Activated CD8-positive, alpha-beta memory T cell treated with anti-CD3 and anti-CD28 coated beads for 4 hours (primary cell): ENCODE measurements at places on chromosomes 7 and 10.

DNA sequence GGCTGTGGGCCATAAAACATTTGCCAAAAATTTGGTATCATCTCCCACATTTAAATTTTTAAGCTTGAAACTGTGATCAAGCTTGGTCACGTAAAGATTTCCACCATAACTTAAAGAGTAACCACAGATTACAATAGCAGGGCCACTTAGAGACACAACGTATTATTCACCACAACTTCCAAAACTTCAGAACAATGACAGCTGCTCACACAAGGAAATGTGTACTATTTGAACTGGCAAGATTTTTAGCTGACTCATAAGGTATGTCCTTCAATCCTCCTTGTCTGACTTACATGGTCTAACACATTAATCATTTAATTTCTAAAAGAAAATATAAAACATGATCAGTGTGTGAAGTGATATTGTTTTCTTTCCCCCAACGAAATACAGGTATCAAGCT lies 234.5 kb downstream of the PARD3 start:
- no peak for DNase-seq

DNA sequence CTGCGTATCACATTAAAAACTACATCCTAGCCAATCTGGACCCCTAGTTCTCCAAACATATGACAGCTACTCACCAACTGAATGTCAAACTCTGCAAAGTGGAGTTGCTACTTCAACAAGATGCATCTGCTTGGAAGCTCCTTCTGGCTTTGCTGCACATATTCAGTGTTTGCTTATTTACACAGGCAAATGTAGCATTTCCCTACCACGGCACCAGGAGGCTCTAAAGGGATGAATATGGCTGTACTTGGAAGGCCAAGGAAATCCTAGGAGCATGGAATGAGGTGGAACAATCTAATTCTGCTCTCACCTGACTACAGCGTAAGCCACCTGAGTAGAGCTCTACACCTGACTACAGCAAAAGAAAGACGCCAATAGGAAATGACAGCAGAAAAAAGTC lies 39.7 kb downstream of the MTPAP start:
- no peak for DNase-seq

- no peak for DNase-seq
Observed at GRCh38 chr7:18521945-18522566, 26.5 kb downstream of the HDAC9 start.

DNA sequence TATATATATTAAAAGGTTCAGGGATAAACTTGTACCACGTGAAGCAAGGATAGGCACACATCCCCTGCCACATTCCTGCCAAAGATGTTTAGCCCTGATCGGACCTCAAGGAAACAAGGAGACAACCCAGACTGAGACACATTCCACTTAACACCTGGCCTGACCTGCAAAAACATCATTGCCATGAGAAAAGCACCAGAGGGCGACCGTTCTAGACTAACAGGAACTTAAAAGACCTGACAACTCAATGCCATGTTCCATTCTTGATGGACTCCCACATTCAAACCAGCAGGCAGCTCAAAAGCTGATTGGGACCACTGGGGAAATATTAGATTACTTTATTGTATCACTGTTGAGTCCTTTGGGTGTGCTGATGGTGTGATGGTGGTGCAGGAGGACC lies 8.1 kb upstream of the PDGFA start:
- no peak for DNase-seq

GRCh38 chr10:22319547-22319979 lies 1.3 kb upstream of the BMI1 start:
- DNase-seq = no peak

DNA sequence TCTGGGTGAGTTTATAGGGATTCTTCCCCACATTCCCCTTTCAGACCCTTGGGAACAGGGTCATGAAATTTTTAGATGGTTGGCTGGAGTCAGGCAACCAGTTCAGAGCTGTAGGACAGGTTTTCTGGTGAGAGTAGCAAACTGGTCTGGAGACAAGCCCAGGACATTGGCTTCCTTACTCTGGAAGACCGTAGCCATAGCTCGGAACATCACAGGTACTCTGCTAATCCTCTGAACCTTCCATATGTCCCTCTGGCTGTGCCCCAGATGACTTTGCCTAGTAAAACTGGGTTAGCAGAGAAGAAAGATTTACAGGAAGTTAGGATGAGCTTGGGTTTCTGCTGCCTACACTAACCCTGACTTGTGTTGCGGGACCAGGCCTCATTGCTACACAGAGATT lies 104.5 kb upstream of the MKLN1 start:
- DNase-seq = no peak

DNA sequence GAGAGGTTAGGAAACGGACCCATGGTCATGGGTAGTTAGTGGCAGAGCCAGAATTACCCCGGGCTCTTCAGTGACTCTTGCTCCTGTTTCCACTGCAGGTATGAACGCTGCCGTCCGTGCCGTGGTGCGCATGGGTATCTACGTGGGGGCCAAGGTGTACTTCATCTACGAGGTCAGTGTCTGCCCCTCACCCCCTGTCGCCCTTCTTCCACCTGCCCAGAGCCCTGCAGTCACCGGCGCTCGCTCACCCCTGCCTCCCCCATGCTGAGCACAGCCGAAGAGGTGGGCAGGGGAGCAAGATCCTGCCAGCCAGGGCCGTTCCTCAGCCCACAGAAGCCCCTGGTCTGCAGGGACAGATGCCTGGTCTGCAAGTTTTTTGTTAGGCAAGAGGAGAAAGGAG lies 14.9 kb downstream of the PFKP start:
- DNase-seq = no peak

DNA sequence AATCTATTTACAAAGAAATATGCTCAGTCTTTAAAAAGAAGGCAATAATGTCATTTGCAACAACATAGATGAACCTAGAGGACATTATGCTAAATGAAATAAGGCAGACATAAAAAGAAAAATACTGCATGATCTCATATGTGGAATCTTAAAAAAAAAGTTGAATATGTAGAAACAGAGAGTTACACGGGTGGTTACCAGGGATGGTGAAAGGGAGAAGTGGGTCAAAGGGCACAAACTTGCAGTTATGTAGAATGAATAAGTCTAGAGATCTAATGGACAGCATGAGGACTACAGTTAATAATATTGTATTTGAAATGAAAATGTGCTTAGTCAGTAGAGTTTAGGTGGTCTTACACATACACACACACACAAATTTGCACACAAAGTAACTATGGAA lies 88.2 kb upstream of the CCDC71L start:
- no peak for DNase-seq

DNA sequence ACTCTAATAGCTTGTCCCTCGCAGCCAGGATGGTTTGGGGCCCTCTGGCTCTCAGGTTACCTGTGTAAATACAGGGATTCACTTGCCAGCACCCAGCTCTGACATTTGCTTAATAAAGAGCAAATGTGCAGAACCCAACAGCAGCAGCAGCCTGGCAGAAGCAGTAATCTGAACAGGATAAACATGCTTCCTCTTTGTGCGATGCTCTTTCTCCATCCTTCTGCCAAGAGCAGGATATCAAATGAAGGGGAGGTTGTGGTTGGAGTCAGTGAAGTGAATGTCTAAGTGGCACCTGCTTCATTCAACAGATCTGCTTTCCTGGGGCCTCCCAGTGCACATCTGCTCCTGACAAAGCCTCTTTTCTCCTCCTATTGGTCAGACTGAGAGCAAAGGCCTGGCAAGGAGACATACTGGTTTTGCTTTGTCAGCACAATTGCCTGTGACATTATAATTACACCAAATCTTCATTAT lies 130.3 kb downstream of the NRF1 start:
- no peak for DNase-seq

DNA sequence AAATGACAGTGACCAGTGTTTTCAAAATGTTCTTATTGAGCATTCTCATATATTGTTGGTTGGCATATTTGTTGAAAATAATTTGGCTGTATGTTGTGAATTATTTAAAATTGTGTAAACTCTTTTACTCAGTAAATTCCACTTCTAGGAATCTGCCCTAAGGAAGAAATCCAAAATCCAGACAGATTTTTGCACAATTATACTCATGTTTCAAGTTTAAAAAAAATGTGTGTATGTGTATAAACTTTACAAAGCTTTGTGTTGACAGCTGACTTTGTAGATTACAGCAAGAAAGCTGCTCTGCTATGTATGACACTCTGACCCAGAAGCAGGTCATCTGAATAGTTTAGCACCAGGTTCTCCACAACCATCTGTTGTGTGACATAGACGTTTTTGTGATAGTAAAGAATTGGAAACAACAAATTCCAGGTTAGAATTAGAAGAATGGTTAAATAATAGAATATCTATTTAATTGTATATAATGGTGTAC lies 21.6 kb downstream of the KIFBP start:
- no peak for DNase-seq

DNA sequence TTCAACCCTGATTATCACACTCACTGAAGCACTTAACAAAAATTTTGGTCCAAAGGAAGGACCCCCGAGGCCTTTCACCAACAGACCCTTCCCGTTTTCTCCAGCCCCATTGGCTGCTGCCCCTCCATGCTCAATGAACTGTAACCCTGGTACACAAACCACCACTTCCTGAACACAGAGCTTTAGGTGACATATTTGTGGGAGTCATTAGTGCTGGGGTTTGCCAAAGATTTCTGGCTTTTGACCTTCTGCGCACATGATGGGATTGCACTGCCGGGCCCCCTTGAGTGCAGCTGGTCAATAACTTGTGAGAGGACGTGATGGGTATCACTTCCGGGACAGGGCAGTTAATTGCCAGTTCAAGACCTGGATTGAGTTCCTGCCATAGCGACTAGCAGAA lies 9.0 kb upstream of the CAMK1D start:
- no peak for DNase-seq

- peak; percentile 87 for DNase-seq
Observed at GRCh38 chr10:133309100-133309719, 496 bp downstream of the ZNF511 start.

DNA sequence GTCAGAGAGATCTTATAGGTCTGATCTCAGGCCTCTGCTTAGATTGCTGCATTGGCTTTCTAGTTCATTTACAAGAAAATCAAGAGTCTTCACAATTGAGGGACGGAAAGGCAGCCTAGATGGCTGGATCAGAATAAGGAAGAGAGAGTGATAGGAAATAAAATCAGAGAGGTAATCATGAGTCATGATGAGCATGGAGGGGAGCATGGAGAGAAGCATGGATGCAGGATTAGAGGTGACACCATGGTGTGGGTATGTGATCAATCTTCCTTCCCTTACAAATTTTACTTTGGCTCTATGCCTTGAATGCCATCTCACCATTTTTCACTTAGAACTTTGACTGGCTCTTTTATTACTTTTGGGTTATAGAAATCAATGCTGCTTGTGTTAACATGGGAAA lies 1.4 kb downstream of the BCCIP start:
- no peak for DNase-seq

- DNase-seq = no peak
Observed at GRCh38 chr7:96090756-96091155, 231.1 kb downstream of the SLC25A13 start.

DNA sequence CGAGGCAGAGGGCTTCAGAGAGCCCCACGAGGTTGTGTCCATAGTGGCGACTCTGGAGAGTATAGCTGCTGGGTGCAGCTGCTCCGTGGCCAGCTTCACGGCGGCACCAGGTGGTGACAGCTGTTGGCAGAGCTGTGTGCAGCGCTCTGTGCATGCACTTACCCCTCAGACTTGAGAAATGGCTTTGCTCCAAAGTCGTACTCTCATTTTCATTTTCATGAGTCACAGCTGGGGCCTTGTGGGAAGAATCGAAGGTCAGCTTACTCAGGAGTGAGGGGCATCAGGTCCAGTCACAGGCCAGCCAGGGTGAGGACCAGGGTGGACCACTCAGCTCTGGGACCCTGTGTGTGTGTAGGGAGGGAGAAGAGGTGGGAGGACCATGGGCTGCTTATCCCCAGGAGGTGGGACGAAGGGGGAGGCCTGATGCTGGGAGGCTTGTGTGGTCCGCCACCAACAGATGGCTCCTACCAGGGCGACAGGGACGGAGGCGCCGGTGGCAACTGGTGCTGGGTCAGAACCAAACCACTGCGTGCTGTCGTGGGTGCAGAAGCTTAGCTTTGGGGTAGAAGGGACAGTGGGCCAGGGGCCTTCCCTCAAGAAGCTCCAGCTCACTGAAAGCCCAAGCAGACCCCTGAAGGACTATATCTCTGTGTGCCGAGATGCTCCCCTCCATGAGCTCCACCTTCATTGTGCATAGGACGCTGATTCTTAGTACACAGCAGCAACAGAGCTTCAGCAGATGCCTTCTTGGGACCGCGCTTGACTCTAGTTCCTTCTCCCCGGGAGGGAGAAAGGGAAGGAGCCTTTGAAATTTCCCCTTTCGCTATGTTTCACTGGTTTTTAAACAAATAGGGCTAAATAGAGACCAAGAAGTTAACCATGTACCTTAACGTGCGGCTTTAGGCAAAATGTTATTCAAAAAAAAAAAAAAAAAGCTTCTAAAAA lies 225.0 kb downstream of the CELF2 start:
- DNase-seq = no peak

GRCh38 chr10:124605856-124606812 lies 138.0 kb downstream of the FAM53B start:
- DNase-seq = no peak

- DNase-seq = no peak
Observed at GRCh38 chr10:22999942-23000341, 72.1 kb downstream of the ARMC3 start.

DNA sequence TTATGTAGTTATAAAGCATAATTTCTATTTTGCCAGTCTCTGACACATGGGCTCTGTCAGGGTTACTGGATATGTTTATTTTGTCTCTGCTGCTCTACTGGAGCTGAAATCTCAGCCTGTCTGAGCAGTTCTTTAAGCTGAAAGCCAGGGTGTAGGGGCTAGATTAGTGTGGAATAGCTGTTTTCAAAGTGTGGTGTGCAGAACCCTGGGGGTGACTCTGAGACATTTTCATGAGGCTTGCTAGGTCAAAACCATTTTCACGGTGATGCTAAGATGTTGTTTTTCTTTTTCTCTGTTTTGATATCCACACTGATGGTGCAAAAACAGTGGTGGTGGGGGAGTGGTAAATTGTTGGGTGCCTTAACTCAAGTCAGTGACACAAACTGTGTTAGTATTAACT lies 45.5 kb downstream of the CREM start:
- DNase-seq = no peak

GRCh38 chr7:140810385-140810784 lies 113.9 kb downstream of the NDUFB2 start:
- no peak for DNase-seq

DNA sequence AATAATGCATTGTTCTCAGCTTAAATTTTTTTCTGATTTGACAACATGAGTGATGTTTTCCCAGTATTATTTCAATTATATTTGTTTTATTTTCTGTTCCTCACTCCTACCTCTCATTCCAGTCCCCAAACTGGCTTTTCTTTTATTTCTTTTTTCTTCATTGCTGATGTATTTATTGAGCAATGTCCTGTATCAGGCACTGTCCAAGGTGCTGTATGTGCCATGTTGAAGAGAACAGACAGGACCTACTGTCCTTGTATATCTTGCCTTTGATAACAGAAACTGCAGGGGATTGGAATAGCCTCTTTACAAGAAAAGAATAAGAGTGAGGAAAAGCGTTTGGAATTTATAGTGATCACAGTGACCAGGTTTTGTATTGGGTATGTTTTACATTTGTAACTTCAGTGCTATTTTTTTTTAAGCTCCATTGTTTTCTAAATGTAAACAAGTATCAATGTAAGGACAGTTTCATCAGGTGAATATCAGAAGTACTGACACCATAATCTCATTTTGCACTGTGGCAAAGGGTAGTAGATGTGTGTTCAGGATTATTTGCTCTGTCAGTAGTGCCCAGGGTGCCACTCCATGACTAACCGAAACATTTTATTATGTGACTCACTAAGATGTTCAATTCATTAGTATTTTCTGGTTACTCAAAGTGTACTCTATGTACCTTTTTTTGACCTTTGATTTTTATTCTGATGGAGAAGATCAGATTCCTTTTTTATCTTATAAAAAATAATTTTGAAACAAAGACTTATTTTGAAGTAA lies 15.6 kb upstream of the CLDN12 start:
- DNase-seq = no peak
